ENCODE measurements at places on chromosomes 5 and 9. TPM values are rescaled to one million over a fixed set of nuclear protein-coding genes. Genes with fewer than 3 reads are reported as not detected.

GRCh38 chr9:35822926-35823325 lies 5.6 kb downstream of the FAM221B start:
- no peak for DNase-seq

CARTPT gene
- not detected for total RNA-seq

PCDHA1 gene
- total RNA-seq: not detected

CAMK2A gene
- total RNA-seq: 1.1 TPM

GRCh38 chr9:101399643-101399970 lies 956 bp downstream of the ZNF189 start:
- no peak for DNase-seq

TBC1D2 gene
- total RNA-seq: 1.7 TPM

GRCh38 chr5:168848569-168848968 lies 269.4 kb upstream of the PANK3 start:
- no peak for DNase-seq

DNA sequence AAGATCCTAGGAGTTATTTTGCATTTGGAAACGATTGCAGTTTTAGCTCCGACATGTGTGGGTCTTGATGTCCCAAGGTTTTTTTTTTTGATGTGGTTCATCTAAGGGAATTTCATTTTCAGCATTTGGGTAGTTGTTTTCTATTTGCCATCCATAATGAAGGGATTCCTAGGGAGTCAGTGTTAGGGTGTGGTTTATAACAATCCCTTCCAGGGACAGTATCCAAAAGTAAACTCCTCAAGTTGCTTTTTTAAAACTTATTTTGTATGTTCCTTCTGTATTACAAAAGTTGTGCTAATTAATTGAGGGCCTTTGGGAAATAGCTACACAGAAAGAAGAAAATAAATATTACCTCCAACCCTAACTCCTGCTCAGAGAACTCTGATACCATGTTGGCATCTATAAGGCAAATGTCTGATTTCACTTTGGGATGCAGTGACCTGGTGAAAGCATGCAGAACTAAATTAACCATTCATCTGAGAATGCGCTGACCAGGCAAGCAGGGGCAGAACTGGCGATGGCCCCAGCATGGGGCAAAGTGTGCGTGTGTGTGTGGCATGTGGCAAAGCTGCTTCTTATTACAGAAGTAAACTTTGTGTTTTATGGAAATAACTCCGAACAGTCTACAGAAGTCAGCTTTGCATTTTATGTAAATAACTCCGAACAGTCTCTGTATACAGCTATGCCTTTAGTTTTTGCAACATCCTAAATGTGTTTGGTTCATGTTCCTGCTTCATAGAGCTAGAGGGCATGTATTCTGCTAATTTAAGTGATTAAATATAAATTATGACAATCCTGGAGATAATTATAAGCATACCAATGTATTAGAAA lies 237.2 kb downstream of the TRPM3 start:
- DNase-seq: no peak

ZFP2 gene
- total RNA-seq: not detected

- peak; percentile 84 for DNase-seq
These were observed 24.3 kb downstream of the ABCA1 start for GRCh38 chr9:104903609-104904008.

NR5A1 gene
- total RNA-seq: not detected

IL5 gene
- not detected for total RNA-seq
